ENCODE measurements at places on chromosomes 5 and 9. TPM values are rescaled to one million over a fixed set of nuclear protein-coding genes. Genes with fewer than 3 reads are reported as not detected.

DNA sequence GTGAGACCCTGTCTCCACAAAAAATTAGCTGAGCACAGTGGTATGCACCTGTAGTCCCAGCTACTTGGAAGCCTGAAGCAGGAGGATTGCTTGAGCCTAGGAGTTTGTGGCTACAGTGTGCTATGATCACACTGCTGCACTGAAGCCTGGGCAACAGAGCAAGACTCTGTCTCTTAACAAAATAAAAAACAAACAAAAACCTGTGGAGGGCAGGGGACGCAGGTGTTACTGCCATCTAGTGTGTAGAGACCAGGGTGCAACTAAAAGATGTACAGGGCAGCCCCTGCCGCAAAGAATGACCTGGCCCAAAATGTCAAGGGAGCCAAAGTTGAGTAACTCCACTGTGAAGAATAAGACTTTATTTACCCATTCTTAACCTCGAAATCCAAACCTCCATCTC, 27.1 kb downstream of the ASPN start:
- DNase-seq: no peak

GRCh38 chr9:21153336-21154017, 11.8 kb upstream of the IFNW1 start:
- DNase-seq: no peak

- no peak for DNase-seq
These were observed 19.0 kb upstream of the PHYHD1 start for GRCh38 chr9:128901822-128902221.

- no peak for DNase-seq
These were observed 425 bp downstream of the PTPA start for GRCh38 chr9:129111528-129112151.

GADD45G gene
- 4.6 TPM for total RNA-seq

All from ascending aorta (tissue), 2 donors.